ENCODE measurements at places on chromosomes 6 and 20.

- peak; percentile 74 for DNase-seq
These were observed 41.6 kb downstream of the NFATC2 start for GRCh38 chr20:51500936-51501335.

GRCh38 chr6:147724454-147724853, 216.0 kb downstream of the SAMD5 start:
- DNase-seq: no peak

GRCh38 chr6:137759624-137760023, 107.4 kb upstream of the TNFAIP3 start:
- DNase-seq: no peak

DNA sequence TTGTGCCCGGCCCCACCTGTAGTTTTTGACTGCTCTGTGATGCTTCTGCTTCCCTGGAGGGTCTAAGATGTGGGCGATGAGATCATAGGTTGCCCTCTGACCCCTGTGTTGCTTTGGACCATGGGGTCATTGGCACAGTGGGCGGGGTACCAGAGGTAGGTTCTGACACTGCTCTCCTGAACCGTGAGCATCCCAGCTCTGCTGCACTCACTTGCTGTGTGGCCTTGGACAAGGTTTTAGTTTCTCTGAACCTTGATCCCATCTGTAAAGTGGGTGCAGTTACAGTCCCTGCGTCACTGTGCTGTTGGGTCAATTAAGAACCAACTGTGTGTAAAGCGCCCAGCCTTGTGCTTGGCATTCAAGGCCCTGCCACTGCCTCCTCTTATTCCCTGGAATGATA, 30.9 kb downstream of the SRC start:
- DNase-seq: no peak

DNA sequence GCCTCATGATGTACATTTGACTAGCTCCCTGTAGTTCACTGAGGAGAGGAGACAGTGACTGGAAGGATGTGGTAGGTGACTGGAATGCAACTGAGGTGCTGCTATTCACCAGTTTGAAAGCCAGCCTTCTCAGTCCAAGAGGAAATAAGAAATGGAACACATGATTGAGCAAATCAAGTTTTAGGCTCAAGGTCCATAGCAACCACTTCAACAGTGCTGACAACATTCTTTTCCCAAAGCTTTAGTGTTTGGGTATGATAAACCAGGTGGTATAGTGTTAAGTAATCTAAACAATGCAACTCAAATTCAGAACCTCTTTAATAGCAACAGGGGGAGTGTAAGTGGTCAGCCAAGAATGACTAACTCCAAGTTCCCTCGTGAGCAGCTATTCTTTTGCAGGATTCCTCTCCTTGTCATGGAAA, 9.2 kb downstream of the ZHX3 start:
- DNase-seq: no peak

DNA sequence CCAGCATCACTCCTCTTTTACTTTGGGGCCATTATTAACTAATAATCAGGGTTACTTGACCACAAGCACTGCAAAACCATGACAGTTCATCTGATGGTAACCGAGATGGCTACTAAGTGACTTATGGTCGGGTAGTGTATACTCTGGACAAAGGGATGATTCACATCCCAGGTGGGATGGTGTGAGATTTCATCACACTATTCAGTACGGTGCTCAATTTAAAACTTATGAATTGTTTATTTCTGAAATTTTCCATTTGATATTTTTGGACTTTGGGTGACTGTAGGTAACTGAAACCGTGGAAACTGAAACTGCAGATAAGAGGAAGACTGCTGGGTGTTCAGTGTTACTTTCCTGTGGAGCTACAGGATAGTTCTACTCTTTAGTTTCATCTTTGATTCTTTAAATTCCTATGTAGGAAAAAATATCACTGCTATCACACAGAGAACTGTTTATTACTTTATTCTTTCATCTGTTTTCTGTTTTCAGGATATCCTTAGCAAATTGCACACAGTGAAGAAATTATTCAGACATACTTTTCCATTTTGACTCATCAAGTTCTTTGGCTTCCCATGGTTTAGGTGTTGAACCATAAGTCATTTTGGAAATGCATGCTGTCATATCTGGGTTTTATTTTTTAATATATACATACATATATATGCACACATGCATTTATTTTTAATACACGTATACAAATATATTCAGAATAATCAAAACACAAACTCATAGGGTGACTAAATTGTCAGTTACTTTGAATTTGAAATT, 59.1 kb upstream of the C20orf144 start:
- DNase-seq: no peak

DNA sequence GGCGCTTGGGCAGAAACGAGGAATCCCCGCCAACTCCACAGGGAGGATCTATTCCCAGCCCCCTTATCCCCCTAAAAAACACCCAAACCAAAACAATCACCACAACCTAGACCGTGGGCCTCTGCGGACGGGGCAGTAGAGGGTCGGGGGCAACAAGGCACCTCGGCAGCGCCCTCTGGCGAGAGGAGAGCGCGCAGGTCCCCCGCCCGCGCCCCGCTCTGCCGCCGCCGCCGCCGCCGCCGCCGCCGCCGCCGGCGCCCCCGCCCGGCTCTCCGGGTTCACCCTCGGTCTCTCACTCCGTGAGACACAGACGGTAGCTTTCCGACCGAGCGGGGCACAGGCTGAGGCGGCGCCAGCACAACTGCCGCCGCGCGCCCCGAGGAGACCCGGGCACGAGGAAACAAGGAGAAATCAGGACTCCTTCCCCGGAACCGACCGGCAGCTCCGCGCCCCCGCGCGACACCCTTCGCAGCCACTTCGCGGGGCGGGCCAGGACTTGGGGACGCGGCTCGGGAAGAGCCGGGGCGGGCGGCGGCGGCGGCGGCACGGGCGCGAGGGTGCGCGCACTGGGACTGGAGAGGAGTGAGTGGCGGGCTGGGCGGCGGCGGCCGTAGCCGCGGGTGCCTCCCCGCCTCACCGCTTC, at the start of gene SLC35F1:
Gene SLC35F1, plus strand, starts transcription at position 307 of the 643 bp plus-strand sequence.
- no peak for DNase-seq

- DNase-seq: no peak
These were observed 267.8 kb downstream of the ERMARD start for GRCh38 chr6:170018936-170019817.

GRCh38 chr6:169783401-169783800, 32.0 kb downstream of the ERMARD start:
- no peak for DNase-seq

GRCh38 chr6:137933696-137934095, 66.6 kb downstream of the TNFAIP3 start:
- DNase-seq: no peak

All from CD8-positive, alpha-beta memory T cell (primary cell).